Hematopoietic multipotent progenitor cell treated with erythropoietin and hydrocortisone succinate and interleukin-3 and kit ligand, for 8 days (in vitro differentiated cells): ENCODE measurements at places on chromosomes 1 and 21.

DNA sequence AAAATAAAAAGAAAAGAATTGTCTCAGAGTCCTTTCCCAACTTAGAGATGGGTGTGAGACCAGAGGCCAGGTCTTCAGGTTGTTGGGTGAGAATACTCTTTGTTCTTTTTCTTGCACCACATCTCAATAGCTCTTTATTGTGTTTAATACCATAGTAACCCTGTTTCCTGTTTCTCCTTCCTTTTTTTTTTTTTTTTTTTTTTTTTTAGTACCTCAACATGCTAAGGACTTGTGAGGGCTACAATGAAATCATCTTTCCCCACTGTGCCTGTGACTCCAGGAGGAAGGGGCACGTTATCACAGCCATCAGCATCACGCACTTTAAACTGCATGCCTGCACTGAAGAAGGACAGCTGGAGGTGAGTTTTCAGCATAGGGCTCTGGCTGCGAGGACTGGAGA, 24.4 kb downstream of the CELF3 start:
- no peak for DNase-seq

GRCh38 chr21:25563361-25564116, 43.7 kb downstream of the MRPL39 start:
- peak; percentile 63 for DNase-seq

DNA sequence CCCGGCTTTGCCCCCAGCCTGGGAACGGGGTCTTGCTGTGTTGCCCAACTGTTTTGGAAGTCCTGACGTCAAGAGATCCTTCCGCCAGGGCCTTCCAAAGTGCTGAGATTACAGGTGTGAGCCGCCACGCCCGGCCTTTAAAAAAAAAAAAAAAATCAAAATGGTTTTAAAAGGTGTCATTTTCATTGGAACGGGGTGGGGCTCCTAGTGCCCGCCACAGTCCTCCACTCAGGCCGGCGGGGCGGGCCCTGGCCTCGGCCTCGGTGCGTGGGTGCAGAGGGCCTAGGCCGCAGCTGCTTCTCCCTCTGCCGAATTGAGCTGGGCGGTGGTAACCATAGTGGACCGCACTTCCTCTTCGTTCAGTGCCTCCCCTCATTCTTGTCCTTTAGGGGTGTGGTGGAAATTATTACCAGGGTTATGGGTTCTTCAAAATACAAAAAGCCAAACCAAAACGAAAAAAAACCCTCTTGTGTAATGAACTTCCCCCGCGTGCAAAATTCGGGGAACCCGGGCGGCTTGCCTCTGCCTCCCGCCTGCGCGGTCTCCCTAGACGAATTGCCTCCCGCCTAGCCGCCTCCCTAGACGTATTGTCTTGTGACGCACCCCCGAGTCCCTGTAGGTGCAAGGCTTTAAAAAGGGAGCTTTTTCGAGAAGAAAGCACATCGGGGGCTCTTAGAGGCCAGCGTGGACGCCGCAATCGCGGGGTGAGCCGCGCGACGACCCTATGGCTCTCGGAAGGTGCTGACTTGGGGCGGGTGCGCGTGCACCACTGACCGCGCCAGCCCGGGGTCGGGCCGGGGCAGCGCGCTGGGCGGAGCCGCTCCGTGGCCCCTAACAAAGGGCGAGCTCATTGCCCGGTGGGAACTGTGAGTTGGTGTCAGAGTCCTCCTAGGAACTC, 10.5 kb upstream of the SPEN start:
- DNase-seq = peak; percentile 64

GRCh38 chr1:30368651-30369240, 354.6 kb downstream of the MATN1 start:
- DNase-seq = no peak

DNA sequence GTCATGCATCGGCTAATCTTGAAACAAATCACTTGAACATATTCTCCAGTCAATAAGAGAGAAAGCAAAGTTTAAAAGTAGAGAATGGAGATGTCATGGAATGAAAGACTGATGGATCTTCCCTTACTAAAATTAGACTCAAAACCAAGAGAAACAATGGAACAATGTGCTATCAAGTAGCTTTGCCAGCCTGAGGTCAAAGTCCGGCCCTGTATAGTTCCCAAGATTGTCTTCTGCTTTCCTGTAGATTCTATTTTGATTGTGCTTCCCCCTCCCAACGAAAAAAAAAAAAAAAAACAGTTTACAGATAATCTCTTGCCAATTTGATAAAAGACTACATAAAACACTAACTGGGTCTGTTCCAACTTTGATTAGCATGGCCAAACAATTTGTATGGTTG, 40.8 kb upstream of the KIRREL1 start:
- no peak for DNase-seq

- no peak for DNase-seq
Measured at GRCh38 chr1:205283270-205284147, 38.0 kb downstream of the NUAK2 start.

GRCh38 chr1:5748286-5749225, 243.7 kb downstream of the NPHP4 start:
- no peak for DNase-seq

- no peak for DNase-seq
Measured at GRCh38 chr1:117436513-117436912, 69.3 kb downstream of the MAN1A2 start.

DNA sequence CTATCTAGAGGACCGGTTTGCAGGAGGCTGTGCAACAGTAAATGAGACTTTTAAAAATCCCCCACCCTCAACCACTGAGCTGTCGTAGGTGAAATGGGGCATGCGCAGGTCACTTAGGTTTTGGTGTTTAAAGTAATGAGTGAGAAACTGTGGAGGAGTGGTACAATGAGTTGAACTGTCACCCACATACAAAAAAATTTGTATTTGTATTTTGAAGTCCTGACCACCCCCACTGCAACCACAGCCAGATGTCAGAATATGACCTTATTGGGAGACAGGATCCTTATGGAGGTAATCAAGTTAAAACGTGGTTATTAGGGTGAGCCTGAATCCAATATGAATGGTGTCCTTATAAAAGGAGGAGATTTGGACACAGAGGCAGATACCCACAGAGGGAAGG, 1.6 kb upstream of the IRF6 start:
- no peak for DNase-seq

GRCh38 chr21:41973861-41974751, 20.3 kb upstream of the C2CD2 start:
- no peak for DNase-seq

GRCh38 chr1:6882414-6882813, 97.2 kb downstream of the CAMTA1 start:
- no peak for DNase-seq

DNA sequence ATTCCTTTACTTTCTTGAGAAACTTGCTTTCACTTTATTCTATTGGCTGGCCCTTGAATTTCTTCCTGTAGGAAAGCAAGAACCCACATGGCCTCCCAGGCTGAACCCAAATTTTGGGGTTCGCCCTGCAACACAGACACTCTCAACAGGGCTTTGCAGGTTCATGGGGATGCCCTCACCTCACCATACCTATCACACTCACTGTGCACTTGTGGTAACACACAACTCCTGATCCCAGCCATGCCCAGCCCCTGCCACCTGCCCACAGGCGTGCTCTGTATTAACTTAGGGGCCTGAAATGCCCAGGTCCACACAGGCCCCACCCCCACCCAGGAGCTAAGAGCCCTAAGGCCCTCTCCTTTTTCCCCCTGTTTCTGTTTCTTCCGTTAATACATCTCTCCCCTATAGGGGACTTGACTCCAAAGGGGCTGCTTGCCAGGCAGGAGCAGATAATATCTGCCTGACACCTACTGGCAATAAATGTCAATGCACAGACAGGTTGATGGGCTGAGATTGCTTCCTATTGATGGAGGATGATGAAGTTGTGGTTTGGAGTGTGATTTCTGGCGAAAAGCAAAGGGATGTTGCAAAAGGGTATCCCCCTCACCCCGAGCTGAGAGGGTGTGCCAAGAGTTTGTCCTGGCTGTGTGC, 171.5 kb downstream of the AJAP1 start:
- DNase-seq = no peak

- DNase-seq = no peak
Measured at GRCh38 chr1:164311377-164311776, 247.6 kb upstream of the PBX1 start.

- no peak for DNase-seq
Measured at GRCh38 chr1:66368261-66368660, 165.7 kb upstream of the SGIP1 start.

DNA sequence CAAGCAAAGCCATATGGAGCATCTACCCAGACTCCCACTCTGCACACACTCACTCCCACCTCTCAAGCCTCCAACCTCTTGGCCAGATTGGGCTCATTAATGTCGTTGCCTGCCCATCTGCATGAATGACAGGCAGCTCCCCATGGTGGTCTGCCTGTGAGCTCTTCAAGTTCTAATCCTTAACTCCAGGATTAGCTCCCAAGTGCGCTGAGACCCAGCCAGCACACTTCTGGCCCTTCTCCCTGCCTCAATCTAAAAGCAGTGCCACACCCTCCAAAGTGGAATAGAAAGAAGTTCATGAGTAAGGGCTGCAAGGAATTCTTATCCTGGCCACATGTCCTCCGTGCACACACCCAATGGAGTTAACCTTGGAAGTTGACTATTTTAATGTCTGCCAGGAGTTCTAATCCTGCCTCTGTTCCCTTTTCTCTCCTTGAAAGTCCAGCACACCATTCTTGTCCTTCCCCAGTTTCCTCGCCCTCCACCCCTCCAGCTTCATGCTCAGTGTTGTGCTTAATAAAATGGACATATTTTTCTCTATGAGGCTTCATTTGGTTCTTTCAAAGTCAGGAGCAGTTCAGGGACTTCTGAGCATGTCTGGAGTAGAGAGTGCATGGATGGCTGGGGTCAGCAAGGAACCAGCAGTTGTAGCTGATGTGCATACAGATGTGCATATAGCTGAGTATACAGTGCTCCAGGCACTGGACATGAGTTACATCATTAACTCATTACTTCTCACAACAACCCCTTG, 30.1 kb downstream of the CAMK1G start:
- DNase-seq = no peak

DNA sequence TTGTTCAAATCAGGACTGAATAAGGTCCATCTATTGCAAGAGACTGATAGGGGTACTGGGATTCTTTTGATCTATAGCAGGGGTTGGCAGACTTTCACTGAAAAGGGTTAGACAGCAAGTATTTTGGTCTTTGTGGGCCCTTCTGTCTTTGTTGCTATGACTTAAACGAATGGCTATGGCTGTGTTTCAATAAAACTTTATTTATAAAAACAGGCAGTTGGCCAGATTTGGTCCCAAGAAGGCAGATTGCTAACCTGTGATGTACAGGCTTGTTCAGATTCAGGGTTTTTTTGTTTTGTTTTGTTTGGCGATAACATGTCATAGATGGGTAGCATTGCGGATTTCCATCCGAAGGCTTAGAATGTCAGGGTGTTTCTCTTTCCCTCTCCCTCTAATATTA, 3.9 kb upstream of the BACE2 start:
- peak; percentile 4 for DNase-seq

DNA sequence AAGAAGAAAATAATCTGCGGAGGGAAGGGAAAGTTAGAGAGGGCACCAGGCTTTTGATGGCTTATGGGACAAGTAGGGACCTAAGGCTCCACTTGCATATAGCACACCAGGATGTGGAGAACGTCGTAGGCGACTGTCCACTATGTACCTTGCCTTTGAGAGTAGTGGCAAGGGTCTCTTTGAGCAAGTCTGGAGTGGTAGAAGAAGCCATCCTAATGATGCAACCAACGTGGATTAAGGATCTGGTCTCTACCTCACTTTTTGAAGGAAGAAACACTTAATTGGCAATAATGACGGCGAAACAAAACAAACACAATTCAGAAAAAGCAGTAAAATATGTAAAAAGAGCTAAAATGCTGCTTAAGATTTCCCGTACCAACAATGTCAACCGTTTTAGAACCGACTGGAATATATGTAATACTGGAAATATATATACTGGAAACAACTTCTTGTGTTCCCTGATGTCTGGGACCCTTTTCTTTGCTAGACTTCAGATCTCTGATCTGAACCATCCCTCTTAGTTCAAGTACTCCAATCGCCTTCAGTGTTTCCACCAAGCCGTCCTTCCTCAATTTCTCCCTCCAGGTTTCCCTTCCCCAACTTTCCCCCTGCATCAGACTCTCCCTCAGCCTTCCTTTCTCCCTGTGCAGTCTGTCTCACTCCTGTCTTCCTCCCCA, 821 bp upstream of the KHDRBS1 start:
- DNase-seq = no peak

DNA sequence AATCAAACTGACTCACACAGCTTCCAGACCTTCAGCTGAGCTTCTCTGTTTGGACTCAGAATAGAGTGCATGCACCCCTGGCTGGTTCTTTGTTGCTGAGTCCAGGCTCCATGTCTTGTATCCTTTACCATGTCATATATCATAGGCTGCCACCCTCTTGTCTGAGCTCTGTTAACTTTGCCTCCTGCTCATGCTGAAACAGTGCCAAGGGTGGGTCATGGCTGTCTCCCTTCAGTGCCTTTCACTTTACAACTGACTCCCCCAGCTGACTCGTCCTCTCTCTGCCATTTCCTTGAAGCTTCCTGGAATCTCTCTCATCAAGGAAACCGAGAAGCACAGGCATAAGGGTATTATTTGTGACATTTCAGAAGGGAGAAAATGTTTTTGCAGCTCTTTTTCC, 885.3 kb downstream of the TTLL7 start:
- no peak for DNase-seq

GRCh38 chr21:31862078-31862477, 10.7 kb upstream of the HUNK start:
- no peak for DNase-seq

- DNase-seq = no peak
Measured at GRCh38 chr1:145926686-145927062, 610 bp downstream of the RBM8A start.

GRCh38 chr21:34857874-34858273, 189.1 kb downstream of the CLIC6 start:
- DNase-seq = no peak

GRCh38 chr21:15014221-15014620, 50.6 kb downstream of the NRIP1 start:
- no peak for DNase-seq

DNA sequence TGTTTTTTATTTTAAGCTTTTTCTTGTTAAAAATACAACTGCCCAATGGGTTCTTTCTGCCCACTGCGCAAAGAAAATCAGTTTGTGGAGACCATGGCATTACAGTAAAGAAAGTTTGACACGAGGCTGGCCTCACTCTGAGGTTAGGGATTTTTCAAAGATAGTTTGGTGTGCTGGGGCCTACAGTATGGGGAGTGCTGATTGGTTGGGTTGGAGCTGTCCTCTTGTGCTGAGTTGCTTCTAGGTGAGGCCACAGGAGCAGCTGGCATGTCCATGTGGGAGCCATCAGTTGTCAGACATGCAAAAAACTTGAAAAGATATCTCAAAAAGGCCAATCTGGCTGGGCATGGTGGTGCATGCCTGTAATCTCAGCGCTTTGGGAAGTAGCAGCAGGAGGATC, 14.0 kb downstream of the OSBPL9 start:
- DNase-seq = no peak

DNA sequence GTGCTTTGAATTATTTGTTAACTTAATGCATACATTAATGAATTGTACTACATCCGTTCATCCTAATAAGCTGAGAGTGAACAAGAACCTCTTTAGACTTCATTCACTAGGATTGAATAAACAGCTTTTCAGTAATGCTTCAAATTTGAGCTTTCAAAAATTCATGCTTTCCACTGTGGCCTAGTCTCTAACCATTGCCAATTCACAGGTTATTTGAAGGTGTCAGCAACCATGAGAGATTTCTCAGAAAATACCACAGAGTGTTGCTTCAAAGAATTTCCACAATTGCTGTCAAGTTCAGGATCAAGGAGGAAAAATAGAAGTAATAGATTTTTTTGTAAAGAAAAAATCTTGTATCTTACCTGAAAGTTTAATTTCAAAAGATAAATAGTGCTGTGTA, 72.7 kb downstream of the AK5 start:
- DNase-seq = no peak

GRCh38 chr1:81813691-81814090, 13.0 kb downstream of the ADGRL2 start:
- no peak for DNase-seq

- DNase-seq = no peak
Measured at GRCh38 chr1:53048960-53049573, 12.9 kb upstream of the PODN start.
